ENCODE measurements at places on chromosomes 13 and 19.

DNA sequence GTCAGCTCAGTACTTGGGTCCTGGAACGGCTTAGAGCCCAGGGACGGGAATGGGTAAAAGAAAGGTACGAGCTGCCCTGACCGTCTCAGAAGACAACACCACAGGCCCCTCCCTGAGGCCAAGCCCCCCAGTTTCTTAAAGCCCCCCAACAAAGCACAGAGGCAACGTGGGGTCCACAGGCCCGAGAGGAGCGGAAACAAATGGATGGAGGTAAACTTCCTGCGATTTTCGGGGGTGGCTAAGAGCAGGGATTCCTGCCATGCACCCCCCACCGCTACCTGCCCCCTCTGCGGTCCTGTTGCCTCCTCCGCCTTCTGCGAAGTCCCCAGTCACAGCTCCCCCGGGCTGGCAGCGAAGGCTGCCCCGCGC lies 48.2 kb downstream of the PTPRS start:
- DNase-seq: no peak

GRCh38 chr19:7833225-7834099 lies 3.4 kb downstream of the EVI5L start:
- DNase-seq: peak; percentile 79

- DNase-seq: peak; percentile 35
These were observed 4.9 kb downstream of the CSNK1G2 start for GRCh38 chr19:1945899-1946298.

- DNase-seq: peak; percentile 31
These were observed 706.4 kb upstream of the SLC10A2 start for GRCh38 chr13:103772576-103772975.

DNA sequence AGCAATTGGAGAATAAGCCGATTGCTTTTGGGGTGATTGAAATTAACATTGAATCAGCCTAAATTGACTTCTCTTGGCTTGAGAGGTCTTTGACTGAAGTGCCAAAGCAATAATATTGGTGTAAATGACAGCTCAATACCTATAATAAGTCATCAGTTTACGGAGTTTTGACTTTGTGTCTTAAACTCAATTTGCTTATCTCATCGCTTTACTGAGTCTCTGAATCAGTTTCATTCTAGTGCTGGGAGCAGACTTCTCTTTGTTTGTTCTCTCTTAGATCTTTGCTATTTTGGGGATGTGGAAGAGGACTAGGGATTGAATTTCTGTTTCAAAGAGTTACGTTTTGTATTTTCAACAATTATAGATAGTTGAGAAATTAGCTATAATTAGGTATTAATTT lies 7.1 kb downstream of the RFC3 start:
- DNase-seq: no peak

- DNase-seq: no peak
These were observed 2.1 kb downstream of the NUMBL start for GRCh38 chr19:40688309-40688708.

GRCh38 chr19:56405062-56405461 lies 930 bp downstream of the ZNF583 start:
- no peak for DNase-seq

GRCh38 chr19:53634768-53635167 lies 3.0 kb downstream of the DPRX start:
- DNase-seq: no peak

DNA sequence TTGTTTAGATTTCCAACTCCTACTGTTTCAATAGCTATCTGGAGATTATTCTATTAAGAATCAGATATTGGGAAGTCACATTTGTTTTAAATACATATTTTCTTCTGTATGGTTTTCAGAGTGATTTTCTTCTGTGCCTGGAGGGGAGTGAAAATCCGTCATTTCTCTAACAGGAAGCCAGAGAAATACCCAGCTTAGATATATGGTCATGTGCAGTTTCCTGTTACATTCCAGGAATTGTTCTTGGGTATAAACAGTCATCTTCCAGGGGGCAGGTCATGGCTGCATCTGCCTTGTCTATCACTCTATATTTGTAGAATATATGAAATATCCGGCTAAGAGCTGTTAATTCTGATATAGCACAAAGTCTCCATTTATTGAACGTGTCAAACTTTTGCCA lies 77.5 kb upstream of the MIR17HG start:
- DNase-seq: peak; percentile 24

DNA sequence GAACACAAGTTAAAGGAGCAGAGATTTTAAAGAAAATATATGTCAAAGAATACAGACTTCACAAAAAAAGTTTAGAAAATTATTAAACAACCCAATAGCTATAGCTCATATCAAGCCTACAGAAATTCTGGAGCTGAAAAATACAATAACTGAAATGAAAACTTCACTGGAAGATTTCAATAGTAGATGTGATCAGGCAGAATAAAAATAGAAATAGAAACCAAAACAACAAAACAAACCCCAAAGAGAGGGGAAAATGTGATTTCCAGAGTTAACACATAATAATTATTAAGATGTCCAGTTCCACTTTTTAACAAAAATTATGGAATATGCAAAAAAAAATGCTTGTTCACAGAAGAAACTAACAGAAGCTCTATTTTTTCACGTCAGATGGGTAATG lies 23.6 kb downstream of the LRRC63 start:
- no peak for DNase-seq

DNA sequence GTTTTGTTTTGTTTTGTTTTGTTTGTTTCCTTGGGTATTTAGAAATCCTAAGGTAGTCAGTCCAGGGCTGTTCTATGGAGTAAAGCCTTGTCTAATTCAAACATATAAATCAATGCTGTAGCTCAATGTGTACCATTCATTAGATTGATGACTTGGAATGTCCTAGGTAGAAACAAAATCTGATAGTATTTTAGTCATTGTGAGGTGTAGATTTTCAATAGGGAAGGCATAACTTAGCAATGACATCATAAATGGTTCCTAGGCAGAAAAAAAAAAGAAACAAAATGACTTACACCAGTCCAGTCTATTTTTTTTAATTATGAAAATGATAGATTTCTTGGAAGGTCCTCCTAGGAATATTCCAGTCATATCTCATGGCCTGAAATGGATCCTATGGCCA lies 189.9 kb downstream of the SPRY2 start:
- DNase-seq: no peak

- no peak for DNase-seq
These were observed 41.2 kb downstream of the BRD4 start for GRCh38 chr19:15291089-15291488.

DNA sequence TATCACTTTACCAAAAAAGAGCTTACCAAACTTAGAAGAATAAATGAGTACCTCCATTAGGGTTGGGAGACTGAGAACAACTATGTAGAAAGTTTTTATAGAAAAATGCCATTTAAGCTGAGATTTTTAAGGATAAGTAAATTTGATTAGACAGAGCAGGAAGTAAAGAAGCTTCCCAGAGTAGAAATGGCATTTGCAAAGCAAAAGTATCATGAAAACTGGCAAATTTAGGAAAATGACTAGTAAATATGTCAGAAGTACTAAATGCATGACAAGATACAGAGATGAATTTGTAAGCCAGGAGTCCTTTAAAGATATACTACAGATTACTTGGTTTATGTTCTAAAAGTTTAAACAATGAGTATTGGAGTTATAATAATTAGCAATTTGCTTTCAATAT lies 2581.8 kb downstream of the PCDH9 start:
- DNase-seq: no peak

DNA sequence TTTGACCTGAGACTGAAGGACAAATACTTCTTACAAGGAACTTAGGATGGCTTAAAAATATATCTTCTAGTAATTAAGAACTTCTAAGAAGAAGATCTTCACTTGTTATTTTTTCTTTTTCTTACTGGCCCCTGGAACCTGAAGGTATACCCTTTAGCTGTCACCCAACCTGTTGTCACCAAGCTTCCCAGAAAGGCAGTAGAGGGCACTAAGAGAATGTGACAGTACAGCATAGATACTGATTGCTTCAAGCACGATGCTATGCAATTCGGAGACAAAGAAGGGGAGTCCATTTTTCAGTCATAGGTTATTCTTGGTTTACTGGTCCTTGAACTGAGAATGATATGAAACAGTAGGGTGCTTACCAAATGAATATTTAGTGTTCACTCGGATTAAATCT lies 208.3 kb upstream of the PCDH9 start:
- DNase-seq: peak; percentile 56

DNA sequence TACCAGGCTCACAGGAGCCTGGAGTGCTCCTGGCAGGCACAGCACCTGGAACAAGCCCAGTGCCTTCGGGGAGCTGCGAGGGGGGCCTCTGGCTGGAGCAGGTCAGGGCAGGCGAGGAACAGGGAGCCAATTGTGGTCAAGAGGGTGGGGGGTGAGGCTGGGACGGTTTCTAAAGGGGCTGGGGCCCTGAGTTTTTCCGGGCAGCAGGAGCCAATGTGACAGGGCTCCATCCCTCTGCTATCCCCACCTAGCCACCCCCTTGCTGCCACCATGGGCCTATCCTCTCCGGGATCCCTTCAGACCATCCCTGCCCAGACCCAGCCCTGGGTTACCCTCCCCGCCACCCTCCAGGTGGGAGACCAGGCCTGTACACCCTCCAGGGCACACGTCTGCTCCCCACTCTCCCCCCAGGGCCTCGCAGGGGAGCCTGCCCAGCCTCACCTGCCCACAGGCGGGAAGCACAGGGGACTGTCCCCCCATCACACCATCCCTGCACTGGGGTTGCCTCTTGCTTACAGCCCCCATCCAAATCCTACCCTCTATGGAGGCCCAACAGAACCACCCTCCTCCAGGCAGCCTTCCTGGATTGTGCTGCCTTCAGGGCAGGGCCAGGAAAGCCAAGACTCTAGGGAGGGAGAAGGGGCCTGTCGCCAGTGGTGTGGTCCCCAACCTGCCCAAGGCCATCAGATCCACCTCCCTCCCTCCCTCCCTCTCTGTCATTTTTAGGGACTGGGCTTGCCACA lies 121.0 kb downstream of the URI1 start:
- no peak for DNase-seq

DNA sequence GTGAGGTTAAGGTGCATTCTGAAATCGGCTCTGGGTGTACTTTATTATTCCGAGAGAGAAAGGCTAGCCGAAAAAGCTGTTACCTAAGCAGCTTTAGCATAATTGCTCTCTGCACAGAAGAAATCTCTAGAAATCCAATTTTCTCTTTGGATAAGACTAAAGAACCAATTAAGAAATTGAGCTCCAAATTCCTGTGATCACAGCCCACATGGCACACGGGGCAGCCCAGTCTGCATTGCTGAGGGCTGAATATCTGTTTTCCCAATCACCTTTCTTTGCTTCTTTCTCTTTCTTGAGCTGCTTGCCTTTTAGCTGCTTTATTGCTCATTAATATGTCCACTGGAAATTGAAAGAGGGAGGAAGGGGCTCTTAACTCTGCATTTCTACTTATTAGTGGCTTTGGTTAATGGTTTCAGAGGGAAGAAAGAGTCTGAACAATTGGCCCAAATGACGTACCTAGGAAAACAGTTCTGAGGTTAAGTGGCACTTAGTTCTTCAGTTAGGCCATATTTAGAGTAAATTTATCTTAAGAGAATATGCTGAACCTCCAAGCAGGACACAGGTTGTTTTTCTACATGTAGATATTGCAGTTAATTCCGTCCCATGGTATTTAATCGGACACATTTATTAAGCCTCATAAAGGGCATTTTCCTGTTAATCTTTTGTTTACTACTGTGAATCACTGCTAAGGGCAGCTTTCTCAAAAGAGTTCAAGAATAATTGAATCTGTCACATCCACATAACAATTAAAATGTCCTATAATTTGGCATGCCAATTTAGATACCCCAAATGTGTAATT lies 265.7 kb downstream of the ABCC4 start:
- no peak for DNase-seq

GRCh38 chr19:29812080-29812880 lies 489 bp downstream of the CCNE1 start:
- no peak for DNase-seq

- DNase-seq: no peak
These were observed 17.4 kb upstream of the ZNF543 start for GRCh38 chr19:57302727-57303401.

DNA sequence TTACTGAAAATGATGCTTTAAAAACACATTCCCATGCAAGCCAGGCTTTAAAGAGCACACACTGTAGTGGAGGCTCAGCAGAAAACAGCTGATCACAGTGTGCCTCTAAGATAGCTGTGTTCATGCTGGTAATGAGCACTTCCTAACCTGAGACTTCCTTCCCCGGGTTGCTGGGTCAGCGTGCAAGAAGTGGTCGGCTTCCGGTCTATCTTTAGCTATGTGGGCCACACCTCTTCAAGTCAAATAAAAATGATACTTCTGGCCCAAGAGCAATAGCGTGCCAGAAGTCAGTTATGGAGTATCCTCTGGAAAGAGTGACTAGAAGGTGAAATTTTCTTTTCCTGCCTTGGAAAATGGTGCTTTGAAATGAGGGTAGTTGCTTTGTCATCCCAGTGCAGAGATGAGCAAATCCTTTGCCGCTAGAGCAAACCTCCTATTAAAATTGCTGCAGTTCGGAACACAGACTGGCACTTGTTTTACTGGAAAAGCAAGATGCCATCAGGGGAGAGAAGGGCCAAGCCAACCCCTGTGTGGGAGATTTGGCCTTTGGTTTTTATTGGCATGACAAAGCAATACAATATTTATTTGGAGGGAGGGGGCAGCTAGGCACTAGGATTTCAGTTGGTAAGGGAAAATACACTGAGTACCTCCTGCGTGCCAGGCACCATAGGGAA lies 64.2 kb downstream of the ARHGAP35 start:
- peak; percentile 35 for DNase-seq

DNA sequence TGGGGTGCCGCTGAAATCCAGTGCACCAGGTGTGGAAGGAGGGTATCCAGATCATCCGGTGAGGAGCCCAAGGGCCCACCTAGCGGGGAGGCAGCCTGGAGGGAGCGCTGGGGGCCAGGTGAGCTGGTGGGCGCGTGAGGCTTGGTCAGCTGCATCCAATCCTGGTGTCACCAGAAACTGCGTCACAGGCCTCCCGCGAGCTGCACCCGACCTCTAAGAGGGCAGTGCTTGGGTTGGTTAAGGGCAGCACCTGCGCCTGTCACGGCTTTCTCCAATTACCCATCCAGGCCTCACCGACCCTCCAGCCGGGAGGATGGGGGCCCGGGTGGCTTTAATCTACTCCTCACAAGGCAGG lies 284 bp downstream of the RNF17 start:
- no peak for DNase-seq

- peak; percentile 31 for DNase-seq
These were observed 2.4 kb downstream of the MARK4 start for GRCh38 chr19:45253396-45254027.

DNA sequence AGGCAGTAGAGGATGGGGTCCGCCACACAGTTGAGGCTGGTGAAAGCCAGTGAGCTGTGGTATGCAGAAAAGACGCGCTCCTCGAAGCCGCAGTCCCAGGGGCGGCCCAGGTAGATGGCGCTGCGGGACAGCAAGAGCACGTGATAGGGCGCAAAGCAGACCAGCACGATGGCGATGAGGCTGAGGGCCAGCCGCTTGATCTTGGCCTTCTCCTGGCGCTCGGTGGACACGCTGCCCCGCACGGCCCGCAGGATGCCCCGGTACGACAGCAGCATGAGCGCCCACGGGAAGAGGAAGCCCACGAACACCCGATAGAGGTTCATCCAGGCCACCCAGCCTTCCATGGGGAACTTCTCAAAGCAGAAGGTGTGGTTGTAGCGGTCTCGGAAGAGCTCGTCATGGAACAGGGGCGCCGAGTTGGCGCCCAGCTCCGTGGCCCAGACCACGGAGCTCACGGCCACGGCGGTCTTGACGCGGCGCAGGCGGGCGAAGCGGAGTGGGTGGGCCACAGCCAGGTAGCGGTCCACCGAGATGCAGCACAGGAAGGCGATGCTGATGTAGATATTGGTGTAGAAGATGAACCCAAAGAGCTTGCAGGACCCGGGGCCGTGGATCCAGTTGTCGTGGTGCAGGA lies 6.5 kb upstream of the OPA3 start:
- peak; percentile 70 for DNase-seq

Data from hematopoietic multipotent progenitor cell treated with erythropoietin and hydrocortisone succinate and interleukin-3 and kit ligand, for 6 days (in vitro differentiated cells).